ENCODE measurements at places on chromosomes 5 and 9.

DNA sequence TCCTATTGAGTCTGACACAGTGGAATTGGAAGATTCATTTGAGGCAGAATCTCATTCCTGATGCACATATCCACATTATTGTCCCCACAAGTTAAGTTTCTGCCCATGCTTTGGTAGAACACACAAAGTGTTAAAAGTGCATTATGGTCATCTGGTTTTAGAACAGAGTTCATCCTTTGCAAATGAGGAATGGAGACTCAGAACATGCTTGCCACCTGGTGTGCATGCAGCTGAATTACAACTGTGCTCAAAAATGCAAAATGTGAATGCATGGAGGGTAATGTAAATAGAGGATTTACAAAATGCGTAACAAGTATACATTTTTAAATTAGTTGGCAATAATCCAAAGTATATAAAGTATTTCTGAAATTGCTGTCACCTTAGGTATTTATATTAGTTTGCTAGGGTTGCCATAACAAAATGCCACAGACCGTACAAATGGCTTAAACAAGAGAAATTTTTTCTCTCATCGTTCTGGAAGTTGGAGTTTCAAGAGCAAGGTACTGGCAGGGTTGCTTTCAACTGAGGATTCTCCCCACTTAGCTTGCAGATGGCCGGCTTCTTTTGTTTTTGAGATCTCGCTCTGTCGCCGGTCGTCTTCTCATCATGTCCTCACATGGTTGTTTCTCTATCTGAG is 671.1 kb downstream of the TAF11L14 start:
- no peak for DNase-seq

GRCh38 chr5:73763300-73764032 is 137.5 kb downstream of the ARHGEF28 start:
- DNase-seq: no peak

DNA sequence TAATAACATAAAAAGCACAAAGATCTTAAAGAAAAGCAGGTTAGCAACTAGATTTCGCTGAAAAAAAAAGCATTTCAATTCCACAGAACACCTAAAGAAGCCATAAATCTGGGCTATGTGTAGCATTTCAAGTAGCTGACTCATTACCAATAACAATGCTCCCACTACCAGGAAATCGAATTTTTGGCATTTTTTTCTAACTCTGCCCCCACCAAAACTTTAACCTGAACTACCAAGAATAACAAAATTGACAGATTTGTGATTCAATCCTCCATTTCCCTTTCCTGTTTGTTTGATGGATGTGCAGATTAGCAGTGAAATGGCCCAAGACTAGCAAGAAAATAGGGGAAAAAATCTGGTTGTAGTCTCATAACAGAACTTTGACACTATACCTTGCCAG is 180.2 kb downstream of the RASEF start:
- no peak for DNase-seq

GRCh38 chr9:5205071-5205470 is 19.6 kb upstream of the INSL6 start:
- no peak for DNase-seq

GRCh38 chr5:44675296-44675695 is 133.5 kb upstream of the MRPS30 start:
- no peak for DNase-seq

DNA sequence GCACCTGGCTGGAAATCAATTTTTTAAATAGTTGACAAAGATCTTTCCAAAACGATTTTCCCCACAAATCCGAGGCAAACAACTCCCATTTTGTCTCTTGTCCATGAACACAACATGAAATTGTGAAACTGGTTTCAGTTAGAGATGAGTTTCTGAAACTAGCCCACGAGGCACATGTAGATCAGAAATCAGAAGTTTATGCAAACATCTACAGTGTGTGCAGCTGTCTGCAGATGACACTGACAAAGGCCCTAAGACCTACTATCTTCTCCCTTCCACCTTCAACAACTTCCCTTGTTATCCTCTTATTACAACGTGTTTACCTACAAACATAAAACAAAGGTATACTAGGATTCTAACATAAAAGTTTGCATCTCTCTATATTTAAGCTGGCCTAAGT is 183.3 kb downstream of the DIRAS2 start:
- no peak for DNase-seq

- no peak for DNase-seq
These were observed 33.4 kb upstream of the POMT1 start for GRCh38 chr9:131469356-131469755.

DNA sequence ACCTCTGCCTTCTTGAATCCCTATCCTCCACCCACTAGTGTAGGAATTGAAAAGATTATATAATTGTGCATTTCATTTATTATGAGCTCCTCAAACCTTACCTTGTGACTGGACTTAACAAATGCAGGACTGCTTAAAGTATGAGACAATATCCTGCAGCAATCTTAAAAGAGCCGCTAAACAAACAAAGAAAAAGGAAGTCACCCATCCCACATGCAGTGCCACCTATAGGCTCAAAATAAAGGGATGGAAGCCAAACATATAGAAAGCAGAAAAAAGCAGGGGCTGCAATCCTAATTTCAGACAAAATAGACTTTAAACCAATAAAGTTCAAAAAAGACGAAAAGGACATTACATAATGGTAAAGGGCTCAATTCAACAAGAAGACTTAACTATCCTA is 8.7 kb downstream of the PCAT7 start:
- no peak for DNase-seq

GRCh38 chr5:32618962-32619361 is 33.6 kb downstream of the SUB1 start:
- DNase-seq: no peak
